Stimulated activated CD4-positive, alpha-beta T cell treated with anti-CD3 and anti-CD28 coated beads, Interleukin-1b, Interleukin-23, amount 100 ng/mL, for 1 hour (primary cell): ENCODE measurements at places on chromosomes 3 and 15.

DNA sequence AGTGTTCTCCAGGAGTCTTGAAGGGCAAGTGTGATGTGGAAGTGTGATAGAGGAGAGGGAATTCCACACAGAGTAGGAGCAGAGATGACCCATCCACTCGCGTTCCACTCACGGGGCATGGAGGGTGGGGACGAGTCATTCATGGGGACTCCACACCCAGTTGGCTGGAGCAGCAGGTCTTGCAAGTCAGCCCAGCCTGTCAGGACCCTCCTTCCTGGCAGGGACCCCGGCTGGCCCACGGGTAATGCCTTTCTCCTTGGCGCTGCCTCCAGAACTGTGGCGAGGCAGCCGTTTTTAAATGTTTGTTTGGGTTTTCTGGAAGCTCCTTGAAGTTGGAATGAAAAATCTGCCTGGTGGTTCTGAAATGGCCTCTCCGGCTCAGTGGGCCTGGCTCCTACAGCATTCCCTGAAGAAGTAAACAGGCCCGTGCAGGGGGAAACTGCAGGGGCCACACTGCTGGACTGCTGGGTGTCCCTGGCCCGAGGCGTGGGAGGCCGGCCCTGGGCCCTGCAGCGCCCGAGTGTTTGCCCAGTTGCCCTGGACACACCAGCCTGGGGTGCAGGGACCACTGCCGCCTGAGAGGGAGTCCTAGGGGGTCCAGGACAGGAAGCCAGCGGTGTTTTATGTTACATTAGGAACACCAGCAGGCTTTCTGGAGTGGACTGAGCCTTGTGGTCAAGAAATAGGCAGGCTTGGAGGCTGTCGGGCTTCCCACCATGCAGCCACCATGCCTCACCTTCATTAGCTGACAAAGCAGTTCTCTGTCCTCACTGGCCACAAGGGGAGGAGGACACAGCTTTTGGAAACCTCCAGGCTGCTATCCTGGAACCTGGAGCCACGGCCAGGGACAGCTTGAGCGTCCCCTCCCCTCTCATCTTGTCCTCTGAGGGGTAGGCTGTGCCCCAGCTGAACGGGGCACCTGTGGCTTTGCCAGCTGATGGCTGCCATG lies 61.3 kb downstream of the CEMIP start:
- DNase-seq: no peak

DNA sequence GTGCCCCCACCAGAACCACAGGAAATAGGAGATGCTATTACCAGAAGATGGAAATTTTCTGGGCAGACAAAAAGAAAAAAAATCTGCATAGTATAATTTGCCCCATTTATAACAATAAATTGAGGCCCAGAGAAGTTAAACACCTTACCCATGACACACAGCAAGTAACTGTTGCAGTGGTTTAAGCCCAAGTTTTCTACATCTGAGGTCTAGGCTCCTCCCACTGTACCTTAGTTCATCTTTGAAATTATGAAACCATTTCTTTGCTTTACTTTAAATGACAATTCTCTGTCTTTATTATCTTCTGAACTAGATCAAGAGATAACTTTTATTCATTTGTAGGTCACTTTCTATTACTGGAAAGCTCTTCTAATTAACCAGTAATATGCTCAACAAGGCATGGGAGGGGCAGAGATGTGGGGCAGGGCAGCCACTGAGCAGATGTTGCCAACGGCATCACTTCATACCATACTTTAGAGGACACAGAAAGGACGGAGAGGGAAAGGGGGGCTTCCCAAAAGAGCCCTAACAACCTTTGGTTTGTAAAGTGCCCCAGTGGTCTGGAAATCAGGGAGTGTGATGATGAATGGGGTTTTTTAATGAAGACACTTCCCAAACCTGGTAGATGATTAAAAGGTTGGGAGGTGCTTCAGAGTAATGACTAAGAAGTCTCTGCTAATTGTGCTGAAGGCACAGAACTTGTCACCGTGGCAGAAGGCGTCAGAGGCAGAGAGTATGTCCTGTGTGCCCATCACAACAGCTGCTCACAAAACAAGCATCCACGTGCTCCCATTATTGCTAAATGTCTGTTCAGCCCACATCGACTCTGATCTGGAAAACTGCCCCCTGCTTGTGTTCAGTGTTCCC lies 342.5 kb downstream of the SHQ1 start:
- DNase-seq: no peak

GRCh38 chr3:153145454-153145853 lies 16.6 kb upstream of the RAP2B start:
- no peak for DNase-seq

DNA sequence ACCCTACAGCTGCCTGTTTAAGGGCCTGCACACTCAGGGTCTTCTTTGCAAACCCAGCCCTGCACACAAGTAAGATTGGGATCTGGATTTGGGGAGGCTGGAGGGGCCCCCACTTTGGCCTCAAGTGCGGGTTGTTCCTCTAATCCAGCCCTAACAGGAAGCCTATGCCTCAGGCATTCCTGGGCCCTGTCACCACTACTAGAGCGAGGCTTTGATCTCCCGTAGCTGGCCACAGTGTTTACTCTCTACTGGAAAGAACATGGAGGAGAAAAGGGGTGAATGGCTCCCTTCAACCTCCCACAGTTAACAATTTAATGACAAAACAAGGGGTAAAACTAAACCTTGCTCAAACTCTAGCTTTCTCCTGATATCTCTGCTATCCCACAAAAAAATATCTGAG lies 48.4 kb downstream of the DZIP1L start:
- no peak for DNase-seq

DNA sequence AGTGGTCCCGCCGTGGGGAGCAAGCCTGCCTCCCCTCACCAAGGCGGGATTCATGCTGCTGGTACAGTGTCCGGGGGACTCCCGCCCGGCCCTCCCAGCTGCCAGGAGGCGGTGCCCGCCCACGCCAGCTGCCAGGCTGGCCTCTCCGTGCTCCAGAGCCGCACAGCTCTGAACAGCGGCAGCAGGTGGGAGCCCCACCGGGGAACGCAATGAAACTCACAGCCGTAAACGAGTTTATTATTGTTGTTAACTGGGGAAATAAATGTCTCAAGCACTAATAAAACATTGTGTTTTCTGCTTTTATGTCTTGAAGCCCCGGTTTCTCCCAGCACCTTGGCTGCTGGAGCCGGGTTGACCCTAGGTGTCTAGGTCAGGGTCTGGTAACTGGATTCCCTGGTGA lies 317.7 kb upstream of the TLE3 start:
- DNase-seq: no peak

- DNase-seq: no peak
Measured at GRCh38 chr15:57541805-57542504, 49.7 kb upstream of the MYZAP start.

- DNase-seq: no peak
Measured at GRCh38 chr3:197428117-197428801, 127.5 kb downstream of the BDH1 start.

- DNase-seq: no peak
Measured at GRCh38 chr3:171455603-171456550, 4.3 kb downstream of the TNIK start.

DNA sequence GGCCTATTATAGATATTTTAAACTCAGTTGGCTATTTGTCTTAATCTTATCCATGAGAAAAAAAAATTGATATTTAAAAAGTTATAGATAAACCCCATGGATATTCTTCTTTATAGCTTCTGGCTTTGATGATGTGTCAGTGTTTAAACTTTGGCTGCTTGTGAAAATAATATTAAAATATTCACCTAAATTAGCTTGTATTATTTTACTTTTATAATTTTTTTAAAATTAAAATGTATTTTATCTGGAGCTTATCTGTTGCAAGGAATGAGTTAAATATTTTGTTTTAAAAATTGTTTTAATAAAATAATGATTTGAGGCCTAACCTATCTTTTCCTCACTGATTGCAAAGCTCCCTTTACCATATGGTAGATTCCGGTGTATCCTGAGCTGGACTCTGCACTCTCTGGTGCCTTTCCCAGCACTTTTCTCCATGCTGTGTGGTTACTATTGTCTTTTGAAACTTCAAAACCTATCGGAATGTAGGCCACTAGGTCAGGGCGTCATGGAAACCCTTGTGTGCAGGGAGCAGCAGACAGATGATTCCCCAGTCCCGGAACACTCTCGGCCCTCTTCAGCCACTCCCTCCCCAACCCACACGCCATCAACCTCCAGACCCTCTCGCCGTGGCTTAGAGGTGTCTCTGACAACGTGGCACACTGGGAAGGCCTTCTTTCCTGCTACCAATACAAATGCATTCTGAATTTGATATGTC lies 252.3 kb upstream of the ATP10A start:
- no peak for DNase-seq

DNA sequence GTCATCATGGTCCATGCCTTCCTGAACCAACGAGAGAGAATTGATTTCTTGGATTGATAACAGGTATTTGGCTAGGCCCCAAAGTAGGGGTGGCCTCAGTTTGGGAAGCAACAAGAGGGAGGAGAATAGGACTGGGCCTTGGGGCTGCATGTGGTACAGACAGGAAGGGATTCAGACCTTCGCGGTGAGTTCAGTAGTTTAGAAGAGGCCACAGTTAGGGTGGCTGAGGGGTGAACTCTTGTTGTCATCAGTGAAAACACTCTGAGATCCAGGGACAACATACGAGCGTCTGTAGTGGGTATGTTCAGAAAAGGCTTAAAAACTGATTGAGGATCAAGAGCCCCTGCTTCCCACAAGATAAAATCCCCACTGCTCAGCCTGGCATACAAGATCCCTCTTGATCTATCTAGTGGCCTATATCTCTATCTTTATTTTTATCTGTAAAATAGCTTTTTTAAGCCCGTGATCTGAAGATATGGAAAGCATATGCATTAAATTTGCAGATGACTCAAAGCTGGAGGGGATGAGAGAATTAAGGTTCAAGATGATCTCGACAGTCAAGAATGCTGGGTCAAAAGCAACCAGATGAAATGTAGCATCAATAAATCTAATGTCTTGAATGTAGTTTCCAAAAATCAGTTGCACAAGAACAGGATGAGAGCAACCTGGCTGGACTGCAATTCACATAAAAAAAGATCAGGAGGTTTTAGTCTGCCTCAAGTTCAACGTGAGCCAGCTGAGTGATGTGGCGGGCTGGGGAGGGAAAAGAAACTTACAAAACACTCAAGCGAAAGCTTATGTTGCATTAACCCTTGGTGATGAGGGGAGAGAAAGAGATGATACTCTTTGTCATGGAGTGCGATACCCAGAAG lies 221.1 kb upstream of the TLE3 start:
- DNase-seq: no peak

- DNase-seq: no peak
Measured at GRCh38 chr3:112136959-112137693, 4.1 kb upstream of the GCSAM start.
